ENCODE measurements at places on chromosomes 11 and 22.

DNA sequence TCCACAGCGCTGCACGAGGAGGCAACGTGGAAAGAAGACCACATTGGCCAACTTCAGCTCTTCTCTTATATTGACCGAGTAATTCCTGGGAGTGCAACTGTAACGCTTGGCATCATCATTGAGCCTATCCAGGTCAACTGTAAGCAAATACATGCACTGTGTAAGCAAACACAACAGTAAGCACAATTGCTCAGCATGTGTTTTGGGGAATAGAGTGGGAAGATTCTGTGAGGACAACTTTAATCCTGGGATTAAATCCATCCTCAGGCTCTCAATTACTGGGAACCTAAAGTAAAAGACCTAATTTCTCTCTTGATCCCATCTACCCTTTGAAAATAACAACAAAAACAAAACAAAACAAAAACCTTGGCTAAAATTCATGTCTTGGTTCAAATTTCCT is 109.5 kb upstream of the DDI1 start:
- DNase-seq, result no peak

DNA sequence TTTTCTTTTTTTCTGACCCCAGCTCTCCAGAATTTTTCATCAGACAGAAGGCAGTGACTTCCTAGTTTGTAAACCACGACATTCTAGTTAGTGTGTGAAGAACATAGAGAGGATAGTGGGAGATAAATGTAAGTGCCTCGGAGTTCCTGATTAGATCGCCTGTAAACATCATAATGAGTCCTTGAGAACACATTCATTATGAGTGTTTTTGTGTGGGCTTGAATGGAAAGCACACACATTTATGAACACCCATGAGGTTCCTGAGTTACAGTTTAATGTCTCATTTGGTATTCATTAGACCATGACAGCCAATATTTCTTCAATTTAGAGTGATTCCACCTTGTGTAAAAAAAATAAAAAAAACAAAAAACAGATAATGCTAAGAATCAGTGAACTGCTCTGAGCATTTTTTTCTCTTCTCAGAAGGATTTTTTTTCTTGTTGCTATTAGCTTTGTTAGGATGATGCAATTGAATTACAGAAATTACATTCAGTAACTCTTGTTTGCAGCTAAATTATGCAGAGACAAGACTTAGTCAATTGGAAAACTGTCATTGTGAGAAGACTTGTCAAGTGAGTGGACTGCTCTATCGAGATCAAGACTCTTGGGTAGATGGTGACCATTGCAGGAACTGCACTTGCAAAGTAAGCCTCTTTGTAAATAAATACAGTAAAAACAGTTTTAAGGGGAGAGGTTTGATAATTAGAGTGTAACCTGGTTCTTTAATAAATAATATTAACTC is 257.6 kb downstream of the NELL1 start:
- DNase-seq, result no peak

DNA sequence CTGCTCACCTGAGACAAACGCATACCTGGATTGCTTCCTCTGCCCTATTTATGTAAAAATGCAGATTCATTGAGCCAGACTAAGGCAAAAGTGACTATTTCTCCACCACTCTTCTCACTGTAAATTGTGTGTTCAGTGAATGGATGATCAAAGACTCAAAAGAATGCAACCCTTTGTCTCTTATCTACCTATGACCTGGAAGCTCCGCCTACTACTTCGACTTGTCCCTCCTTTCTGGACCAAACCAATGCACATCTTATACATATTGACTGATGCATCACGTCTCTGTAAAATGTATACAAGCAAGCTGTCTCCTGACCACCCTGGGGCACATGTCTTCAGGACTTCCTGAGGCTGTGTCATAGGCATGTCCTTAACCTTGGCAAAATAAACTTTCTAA is 418.0 kb upstream of the SYN3 start:
- no peak for DNase-seq

- no peak for DNase-seq
Measured at GRCh38 chr11:8382436-8383053, 118.9 kb upstream of the LMO1 start.

DNA sequence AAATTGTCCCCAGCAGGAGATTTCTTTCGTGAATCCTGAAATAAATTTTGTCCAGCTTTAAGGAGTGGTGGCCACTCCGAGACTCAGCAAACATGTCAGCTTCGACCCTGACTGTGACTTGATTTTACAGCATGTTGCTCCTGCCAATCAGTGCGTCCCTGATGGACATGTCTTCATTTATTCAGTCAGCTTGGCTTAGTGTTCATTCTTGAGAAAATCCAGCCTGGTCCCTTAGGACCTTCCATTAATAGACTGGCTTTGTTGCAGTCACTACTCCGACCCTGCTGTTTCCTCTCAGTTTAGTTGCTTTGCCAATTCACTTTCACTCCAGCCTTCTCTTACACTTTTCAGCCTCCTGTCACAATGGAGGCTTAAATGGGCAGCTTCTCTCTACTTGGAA is 30.5 kb downstream of the TMPRSS5 start:
- DNase-seq, result no peak

GRCh38 chr11:79328402-79328801 is 112.4 kb downstream of the TENM4 start:
- no peak for DNase-seq

- no peak for DNase-seq
Measured at GRCh38 chr11:134609361-134610115, 197.5 kb upstream of the B3GAT1 start.

- DNase-seq, result no peak
Measured at GRCh38 chr11:124727474-124727873, 12.3 kb upstream of the NRGN start.

DNA sequence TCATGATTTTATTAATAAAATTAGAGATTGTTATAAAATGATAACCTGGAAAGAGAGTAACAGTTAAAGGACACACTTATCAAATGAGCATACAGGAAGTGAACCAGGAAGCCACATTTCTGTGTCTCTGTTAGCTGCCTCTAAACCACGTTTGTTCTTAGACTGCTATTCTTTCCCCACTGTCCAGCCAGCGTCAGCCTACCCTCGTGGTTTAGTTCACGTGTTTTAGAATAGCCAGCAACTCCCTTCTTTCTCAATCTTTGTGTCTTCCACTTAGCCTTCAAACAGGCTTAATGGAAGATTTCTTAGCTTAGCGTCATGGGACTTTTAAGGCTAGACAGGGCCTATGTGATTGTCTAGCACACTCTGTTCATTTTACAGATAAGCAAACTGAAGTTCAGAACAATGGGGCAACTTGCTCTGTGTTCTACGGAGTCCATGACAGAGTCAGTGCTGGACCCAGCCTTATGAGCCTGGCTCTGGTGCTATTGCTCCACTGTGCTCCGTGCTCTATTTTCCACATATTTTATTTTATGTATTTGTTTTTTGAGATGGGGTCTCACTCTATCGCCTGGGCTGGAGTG is 27.2 kb downstream of the GRAMD1B start:
- DNase-seq, result no peak

DNA sequence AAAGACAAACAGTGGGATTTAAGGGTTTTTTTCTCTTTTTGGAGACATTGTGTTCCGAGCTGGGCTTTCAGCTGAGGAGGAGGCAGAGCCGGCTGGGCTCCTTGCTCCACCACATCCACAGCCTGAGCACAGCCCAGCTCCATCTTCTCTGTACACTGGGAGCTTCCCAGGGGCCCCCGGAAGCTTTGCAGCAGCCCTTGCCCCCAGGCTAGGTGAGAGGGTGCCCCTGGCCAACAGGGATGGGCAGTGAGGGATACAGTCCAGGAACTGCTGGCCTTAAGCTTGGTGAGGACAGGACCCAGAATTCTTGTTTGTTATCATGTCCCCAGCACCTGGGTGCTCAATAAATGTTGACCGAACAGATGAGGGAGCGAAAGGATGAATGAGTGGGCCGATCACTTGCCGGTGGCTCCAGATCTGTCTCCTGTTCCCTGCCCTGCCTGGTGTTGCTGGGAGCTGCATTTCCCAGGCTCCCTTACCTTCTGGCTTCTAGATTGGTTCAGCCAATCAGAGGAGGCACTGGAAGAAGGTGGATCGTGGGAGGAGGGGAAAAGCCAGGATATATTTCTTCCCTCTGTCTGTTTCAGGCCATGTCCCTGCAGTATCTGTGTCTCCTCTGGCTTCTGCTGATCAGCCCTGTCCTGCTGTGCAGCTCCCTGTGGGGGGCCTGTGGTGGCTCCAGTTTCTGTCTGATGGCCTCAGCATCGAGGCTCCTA is 26.5 kb upstream of the NECTIN1 start:
- no peak for DNase-seq

DNA sequence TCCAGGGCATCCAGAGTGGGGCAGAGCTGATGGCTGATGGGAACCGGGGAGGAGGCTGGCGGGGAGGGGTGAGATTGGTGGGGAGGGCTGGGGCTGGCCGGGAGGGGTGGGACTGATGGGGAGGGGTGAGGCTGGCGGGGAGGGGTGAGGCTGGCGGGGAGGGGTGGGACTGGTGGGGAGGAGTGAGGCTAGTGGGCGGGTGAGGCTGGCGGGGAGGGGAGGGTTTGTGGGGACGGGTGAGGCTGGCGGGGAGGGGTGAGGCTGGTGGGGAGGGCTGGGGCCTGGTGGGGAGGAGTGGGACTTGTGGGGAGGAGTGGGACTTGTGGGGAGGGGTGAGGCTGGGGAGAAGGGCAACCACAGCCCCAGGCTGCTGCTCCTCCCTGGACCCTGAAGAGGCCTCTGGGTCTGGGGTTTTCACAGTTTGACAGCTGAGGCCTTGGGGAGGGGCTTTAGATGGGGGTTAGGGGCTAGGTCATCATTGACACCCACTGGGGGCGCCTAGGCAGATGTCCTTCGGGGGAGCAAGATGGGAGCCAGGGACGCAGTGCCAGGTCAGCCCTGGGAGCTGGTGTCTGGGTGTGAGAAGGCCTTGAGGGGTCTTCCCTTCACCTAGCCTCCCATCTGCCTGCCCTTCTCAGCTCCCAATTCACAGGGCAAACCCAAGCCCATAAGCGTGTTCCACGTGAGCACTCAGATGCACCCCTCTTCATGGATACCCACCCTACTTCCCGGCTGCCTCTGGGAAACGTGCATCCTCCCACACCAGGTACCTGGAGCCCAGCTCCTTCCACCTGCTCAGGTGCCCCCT is 26.7 kb downstream of the PARVG start:
- no peak for DNase-seq

GRCh38 chr11:20289732-20290131 is 73.8 kb upstream of the HTATIP2 start:
- no peak for DNase-seq

DNA sequence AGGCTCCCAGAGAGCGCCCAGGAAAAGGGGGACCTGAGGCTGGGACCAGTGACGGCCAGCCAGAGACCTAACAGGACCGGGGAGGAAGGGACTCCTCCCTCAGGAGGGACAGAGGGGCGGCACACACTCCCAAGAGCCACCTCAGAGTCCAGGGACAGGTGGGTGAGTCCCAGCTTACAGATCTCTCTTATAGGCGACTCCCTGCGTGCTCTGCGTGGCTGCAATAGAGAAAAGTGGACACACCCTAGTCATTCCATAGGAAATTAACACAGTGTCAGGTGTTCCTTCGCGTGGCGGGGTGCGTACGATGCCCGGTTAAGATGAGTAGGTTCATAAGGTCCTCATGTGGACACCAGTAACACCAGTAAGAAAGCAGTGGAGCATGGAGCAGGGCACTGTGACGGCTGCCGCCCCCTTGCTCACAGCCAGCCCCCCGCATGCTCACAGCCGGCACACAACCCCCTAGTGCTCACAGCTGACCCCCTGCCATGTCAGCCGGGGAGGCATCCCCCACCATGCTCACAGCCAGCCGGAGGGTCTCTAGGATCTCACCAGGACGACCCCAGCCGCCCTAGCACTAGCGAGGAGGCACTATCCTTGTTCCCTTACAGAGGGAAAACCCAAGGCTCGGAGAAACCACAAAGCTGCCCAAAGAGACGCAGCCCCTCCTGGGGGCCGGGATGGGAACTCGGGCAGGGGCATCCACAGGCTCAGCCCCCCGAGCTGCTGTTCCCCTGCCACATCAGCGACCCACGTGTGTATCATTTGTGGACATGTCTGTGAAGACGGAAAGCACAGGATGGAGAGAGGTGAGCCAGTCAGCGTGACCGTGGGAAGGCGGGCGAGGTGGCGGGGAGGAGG is 426.8 kb downstream of the TBC1D22A start:
- no peak for DNase-seq

DNA sequence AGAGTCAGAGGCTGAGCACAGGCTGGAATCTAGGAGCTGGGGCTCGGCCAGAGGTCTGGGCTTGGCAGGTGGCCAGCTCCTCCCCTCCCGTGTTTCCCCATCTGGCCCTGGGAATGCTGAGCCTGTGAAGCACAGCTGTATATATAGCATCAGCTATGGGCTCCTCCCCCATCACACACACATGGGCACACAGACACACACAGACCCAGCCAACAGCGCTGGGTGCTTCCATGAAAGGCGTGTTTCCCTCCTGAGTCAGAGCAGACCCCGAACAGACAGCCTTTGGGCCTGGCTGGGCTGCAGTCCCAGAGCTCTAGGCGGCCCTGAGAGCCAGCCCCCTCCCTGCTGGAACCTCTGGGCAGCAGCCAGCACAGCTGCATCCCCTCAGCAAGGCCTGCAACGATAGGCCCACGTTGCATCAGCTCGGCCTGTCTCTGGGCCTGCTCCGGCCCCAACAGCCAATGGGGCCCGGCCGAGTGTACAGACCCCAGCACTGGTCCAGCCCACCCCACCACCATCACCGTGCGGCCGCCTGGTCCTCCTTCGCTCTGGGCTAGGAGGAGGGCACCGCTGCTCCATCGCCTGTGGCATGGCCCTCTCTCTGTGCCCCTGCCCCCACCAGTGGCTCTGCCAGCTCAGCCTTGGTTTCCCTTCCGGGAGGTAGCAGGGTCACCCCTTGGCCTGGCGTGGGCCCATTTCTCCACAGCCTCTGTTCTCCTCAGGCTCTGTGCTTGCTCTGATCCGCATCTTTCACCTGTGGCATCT is 7.6 kb upstream of the SERPINH1 start:
- DNase-seq, result no peak
